GM12892 (cell line): ENCODE measurements at places on chromosomes 1 and 21.

DNA sequence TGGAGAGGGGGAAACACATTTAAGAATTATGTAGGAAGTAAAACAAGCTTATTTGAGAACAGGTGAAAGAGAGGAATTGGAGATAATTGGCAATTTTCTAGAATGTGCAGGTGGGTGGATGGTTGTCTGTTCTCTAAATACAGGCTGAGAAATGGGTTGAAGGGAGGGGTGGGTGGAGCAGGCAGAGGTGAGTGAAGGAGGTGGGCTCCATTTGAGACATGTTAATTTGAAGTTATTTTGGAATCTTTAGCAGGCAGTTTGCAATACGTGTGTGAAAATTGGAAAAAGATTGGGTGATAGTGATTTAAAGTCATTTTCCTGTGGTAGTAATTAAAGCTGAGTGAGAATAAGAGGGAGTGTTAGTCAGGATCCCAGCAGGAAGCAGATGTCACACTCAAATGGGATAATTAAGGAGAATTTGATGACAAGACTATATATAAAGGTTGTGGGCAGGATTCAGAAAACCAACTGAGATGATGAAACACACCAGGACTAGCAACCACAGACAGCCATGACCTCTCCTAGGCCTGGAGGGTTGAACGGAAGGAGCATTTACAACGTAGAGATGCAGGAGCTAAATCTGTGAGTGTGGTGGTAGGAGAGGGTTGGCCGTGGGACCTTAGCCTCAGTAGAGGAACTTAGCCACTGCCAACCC, 40.6 kb downstream of the CHRM3 start:
- DNase-seq, result no peak

DNA sequence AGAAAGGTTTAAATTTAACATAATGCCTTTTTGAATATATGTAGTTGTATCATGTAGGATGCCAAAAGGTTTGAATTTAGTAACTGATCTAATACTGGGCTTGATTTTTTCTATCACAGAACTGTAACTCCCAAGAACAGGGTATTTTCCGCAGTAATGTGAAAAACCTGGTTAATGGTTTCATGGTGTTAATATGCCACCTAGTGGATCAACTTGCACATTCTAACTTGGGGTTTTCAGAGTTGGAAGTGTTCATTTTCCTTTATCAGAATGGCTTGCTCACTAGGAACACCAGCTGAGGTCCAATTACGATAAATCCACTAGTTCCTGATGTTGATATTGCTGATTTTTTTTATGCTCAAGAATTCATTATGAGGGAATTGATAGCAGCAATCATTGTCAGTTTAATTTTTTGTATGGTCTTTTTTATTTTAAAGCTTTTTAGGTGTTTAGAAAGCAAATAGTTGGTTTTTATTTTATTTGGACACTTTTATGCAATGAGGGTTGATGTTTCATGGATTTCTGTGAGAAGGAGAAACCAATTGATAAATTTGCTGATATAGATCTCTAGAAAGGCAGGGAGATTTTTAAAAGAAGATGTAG, 157.2 kb downstream of the PLA2G4A start:
- DNase-seq, result no peak

GRCh38 chr1:61221642-61222041, 139.3 kb downstream of the NFIA start:
- DNase-seq, result no peak

DNA sequence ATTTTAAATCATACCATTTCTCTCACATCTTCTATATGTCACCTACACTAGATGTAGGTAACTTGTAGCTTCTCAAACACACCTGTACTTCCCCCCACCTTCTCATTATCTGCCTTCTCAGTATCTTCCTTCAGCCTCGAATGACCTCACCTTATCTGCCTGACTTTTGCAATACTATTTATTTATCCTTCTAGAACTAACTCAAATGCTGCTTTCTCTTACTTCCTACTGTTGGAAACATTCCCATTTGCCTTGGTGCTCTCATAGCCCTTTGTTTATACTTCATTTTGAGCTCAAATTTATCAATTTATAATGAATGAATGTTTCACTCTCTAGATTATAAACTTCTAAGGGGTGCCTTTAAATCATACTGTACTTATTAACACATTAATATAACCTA, 50.4 kb upstream of the KIAA1614 start:
- no peak for DNase-seq

DNA sequence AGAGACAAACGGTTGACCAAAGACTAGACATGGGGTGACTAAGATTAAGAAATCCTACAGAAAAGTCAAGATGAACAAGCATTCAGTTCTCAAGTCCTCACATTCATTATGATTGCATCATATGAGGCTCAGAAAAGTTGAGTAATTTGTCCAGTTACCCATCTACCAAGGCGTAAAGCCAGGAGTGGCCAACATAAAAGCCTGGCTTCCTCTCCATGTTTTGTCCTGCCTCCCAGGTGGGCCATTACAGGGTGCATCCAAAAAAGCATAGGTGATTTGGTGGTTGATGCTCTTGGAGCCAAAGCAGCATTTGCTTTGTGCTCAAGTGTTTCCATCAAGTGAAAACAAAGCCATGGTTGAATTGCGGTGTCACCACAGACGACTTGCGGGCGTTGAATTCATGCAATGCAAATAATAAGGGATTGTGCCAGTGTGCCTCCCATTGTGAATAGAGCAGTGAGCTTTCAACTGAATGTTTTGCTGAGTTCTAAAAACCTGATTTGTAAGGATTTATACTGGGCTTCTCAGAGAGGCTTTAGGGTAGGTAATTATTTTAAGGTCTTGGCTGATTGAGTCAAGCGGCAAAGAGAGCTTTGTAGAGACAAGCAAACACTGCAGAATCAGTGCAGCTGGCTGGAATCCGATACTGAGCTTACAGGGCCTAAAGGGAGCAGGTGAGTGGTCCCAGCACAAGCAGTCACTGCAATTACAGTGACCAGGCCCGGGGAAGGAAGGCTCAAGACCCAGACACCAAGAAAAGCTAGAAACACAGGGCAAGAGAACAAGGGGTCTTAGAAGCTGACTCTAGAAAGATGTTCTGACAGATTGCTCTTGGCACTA, 54.1 kb downstream of the KCNJ15 start:
- DNase-seq, result no peak

DNA sequence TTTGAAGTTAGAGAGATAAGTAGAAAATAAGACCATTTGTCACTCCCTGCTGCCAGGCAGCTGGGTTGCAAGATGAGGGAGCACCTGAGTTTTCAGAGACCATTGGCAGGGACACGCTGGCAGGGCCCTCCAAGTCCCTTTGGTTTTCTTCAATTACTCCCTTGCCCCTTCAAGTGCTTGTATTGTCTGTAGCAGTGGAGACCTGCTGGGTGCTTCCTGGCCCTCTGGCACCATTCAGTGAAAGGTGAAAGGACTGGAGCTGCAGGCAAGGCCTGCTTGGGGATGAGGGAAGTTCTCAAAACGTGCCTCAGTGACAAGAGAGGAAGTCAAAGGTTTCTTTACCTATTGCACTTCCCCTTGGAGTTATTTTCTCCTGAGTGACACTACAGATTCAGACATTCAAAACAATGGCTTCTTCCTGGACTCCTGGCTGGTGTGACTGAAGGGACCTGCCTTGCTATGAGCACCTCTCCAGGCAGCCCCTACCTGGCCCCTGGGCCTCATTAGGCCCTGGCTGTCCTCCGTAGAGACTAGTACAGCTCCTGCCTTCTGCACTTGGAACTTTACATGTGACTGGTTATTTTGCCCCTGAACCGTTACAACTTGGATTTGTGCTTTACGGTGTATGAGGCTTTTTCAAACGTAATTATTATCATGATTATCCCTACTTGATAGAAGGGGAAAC, 100.1 kb downstream of the C1orf21 start:
- no peak for DNase-seq

DNA sequence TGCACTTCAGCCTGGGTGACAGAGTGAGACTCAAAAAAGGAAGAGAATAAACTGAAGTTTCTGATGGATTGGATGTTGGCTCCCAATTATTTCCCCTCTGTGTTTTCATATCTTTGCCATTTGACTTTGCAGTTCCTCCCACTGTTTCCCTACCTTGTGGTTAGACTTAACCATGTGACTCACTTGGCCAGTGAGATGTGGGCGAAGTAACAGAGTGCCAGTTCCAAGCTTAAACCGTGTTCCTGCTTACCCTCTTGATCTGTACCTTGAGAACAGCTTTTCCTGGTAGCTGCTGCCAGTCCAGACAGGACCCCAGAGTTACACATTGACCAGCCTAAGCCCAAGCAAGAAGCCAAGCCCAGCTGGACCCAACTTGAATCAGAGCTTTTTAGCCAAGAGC, 323.4 kb downstream of the LTN1 start:
- DNase-seq, result no peak

DNA sequence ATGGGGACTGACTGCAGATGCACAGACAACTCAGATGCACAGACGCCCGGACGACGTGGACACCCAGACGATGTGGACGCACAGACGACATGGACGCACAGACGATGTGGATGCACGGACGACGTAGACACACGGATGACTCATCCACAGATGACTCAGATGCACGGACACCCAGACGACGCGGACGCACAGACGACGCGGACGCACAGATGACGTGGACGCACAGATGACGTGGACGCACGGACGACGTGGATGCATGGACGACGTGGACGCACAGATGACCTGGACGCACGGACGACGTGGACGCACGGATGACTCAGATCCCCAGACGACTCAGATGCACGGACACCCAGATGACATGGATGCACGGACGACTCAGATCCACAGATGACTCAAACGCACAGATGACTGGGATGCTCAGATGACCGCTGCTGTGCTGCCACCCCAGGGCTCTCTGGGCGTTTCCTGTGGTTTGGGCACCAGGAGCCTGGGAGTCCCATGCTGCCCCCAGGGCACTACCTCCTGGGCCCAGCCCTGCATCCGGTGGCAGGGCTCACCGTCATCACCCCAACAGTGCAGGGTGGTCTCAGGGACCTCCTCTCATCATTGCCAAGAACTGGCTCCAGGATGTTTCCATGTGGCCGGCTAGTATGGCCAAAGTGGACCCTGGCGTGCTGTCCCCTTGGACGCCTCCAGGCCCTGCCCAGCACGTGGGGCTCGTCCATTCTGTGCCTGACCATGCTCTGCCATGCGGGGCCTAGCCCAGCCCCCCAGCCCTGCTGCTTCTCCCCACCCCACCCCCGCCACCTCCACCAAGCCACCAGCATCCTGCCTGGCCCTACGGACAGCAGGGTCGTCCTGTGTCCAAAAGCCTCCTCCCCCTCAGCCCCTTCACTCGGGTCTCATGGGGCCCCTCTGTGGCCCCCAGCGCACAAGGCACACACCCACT, 14.0 kb downstream of the FAAP20 start:
- no peak for DNase-seq

DNA sequence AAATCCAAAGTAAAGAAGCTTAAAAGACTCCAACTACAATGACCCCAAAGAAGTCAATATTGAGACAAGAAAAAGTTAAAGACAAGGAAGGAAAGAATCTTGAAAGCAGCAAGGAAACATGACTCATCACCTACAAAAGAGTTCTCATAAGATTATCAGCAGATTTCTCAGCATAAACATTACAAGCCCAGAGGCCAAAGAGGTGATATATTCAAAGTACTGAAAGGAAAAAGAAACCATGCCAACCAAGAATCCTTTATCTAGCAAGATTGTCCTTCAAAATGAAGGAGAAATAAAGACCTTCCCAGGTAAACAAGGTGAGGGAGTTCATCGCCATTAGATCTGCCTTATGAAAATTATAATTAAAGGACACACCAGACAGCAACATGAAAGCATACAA, 49.8 kb downstream of the CSMD2 start:
- DNase-seq, result no peak

- no peak for DNase-seq
Measured at GRCh38 chr1:170221031-170221430, 75.3 kb downstream of the NTMT2 start.

- DNase-seq, result no peak
Measured at GRCh38 chr1:23358310-23358875, 11.2 kb downstream of the ZNF436 start.

DNA sequence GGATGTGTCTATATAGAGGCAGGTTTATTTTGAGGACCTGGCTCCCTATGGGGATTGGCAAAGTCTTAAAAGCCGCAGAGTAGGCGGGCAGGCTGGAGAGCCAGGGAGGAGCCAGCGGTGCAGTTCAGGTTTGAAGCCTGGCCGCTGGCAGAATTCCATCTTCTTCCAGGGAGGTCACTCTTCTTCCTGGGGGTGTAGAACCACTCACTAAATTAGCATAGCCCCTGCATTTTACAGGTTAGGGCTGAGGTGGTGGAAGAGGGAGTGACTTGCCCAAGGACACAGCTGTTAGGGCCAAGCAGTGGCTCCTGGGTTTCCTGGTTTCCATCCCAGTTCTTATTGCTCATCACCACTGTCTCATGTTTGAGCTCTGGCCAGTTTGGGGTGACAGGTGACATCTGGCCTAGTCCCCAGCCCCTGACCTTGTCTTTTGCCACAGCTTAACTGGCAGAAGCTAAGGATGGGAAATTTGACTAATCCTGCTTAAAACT, 1.4 kb downstream of the PINK1 start:
- no peak for DNase-seq

- DNase-seq, result no peak
Measured at GRCh38 chr1:42419126-42419821, 36.5 kb downstream of the ZMYND12 start.

DNA sequence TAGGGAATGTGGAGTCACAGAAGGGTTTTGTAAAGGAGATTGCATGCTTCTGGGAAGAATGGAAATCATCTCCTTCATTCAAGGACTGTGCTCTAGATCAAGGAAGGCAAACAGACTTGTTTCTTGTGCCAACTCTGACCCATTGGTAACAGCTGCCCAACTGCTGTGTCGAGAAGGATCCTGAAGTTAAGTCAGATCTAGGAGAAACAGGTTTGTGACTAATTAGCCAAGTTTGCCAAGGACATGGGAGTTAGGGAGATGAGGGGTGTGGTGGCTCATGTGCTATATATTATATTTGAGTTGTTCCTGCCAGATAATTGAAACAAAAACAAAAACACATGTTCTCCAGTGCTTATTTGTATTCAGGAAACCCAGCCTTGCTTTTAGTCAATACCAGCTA, 251.2 kb upstream of the USP24 start:
- no peak for DNase-seq

DNA sequence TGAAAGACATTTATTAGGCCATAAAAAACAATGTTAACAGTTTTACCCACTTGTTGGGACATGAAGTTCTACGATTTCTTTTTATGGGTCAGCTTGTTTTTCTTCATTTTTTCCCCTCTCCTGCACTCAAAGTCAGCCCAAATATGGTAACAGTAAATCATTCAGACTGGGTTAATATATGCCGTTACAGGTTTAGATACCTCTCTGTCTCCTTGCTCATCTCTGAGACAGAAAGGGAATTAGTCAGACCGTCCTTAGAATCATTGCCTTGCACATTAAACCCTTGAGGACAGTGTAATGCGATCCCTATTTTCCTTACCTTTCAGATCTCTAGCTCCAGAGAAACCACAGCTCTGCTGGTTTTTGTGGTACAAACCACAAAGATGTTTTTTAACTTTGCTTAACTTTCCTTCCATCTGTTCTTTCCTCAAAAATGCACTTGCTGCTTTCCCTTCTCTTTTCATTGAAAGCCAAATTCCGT, 613.3 kb downstream of the PLPP3 start:
- DNase-seq, result no peak

GRCh38 chr1:10678852-10679251, 117.6 kb downstream of the CASZ1 start:
- DNase-seq, result no peak

GRCh38 chr1:113416496-113416895, 26.2 kb downstream of the MAGI3 start:
- DNase-seq, result no peak
